Uterus (tissue), 4 donors: ENCODE measurements at places on chromosomes 1 and 21. TPM values are rescaled to one million over a fixed set of nuclear protein-coding genes. Genes with fewer than 3 reads are reported as not detected.

- no peaks in the 10 kb centered on the region for H3K36me3 ChIP-seq
- no peaks in the 10 kb centered on the region for H3K27me3 ChIP-seq
- H3K4me3 ChIP-seq = no peak overlapping the region
- H3K27ac ChIP-seq = no peak overlapping the region
- H3K4me1 ChIP-seq = no peaks in the 10 kb centered on the region
- DNase-seq = no peak
Measured at GRCh38 chr1:86183810-86184209, 27.2 kb upstream of the COL24A1 start.

- no peak for DNase-seq
- H3K27me3 ChIP-seq = no peaks in the 10 kb centered on the region
- H3K36me3 ChIP-seq = no peaks in the 10 kb centered on the region
- H3K4me1 ChIP-seq = no peaks in the 10 kb centered on the region
- H3K4me3 ChIP-seq = no peak overlapping the region
- no peak overlapping the region for H3K27ac ChIP-seq
Measured at GRCh38 chr1:74772945-74773344, 40.0 kb downstream of the TYW3 start.

DNA sequence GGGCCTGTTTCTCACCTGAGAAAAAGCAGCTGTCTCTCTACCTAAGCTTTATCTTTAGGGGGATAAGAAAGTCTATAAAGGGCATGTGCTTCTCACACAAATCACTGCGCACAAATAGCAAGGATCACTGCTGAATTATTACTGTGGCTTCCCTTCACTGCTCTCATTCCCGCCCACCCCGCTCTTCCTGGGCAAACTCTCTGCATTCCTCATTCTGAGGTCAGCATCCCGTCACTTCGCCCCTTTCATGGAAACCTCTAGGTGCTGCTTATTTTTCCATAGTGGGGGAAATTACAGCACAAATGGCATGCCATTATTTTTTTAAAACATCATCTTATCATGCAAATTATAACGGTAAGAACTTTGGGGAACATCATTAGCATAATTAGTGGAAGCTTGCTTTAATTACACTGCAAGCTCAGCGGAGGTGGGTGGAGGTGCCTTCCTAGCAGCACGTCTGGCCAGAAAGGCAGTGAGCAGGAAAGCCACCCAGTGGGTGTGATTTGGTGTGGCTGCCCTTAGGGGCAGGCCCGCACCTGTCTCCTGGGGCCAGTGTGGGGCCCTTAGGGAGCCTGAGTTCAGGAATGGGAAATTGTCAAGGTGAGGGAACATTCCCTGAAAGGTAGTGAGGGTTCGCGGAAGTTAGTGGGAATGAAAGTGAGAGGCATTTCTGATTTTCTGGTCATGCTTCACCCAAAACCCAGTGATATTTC is 105.9 kb downstream of the LAMC2 start:
- no peak overlapping the region for H3K4me3 ChIP-seq
- no peaks in the 10 kb centered on the region for H3K36me3 ChIP-seq
- H3K4me1 ChIP-seq = no peaks in the 10 kb centered on the region

The CELA2B gene
- not detected for total RNA-seq

The ZNF496 gene
- total RNA-seq = 51.7 TPM

The GABPA gene
- 39.5 TPM for total RNA-seq

DNA sequence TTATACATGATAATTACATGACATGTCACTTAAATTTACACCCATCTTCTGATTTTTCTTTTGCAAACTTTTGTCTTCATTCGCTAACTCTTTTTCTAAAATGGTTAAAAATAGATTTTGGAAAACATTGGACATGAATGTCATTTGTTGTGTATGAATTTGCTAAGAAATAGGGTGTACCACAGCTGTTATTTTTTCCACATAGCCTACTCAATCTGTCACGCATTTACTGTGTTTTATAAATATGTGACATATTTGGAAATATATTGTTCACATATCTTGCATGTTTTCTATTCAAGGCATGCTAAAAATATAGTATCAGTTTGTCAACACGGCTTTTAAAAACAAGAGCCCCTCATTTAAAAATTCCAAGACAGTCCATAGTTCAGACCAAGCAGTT is 47.9 kb upstream of the TARBP1 start:
- H3K27ac ChIP-seq = no peak overlapping the region
- no peaks in the 10 kb centered on the region for H3K27me3 ChIP-seq
- no peak overlapping the region for H3K4me3 ChIP-seq
- no peak for DNase-seq
- peaks cover 13% of the 10 kb centered on the region for H3K4me1 ChIP-seq

GRCh38 chr21:36534656-36535055 is 54.7 kb upstream of the CLDN14 start:
- no peaks in the 10 kb centered on the region for H3K27me3 ChIP-seq
- H3K27ac ChIP-seq = no peak overlapping the region
- no peaks in the 10 kb centered on the region for H3K36me3 ChIP-seq

DNA sequence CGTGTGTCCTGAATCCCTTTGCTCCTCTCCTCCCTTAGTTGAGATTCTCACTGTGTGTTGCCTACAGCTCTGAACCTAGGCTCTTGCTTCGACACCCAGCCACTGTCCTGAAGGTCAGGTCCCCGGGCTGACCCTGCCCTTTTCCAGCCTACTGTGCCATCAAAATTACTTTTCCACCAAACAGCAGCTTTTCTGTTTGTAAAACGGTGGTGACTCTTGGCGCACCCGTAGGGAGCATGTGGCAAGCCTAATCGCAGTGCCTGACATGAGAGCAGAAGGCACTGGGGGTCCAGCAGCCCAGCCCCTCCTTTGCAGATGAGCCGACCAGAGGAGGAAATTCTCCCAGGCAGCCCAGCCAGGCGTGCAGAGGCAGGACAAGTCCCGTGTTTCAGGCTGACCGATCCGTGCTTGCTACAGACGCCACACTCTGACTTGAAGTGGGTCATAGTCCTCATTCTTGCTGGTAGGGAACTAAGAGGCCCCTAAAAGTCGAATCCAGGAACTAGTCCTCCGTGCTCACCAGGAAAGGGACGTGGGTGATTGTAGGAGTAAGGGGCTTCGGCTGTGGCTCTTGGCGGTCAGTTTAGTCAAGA is 6.8 kb downstream of the GPR137B start:
- H3K4me3 ChIP-seq = no peak overlapping the region
- H3K27me3 ChIP-seq = no peaks in the 10 kb centered on the region
- no peak for DNase-seq
- no peaks in the 10 kb centered on the region for H3K4me1 ChIP-seq
- H3K27ac ChIP-seq = no peak overlapping the region

The HES5 gene
- 2.8 TPM for total RNA-seq

The LYPD8 gene
- total RNA-seq = not detected

- no peak overlapping the region for H3K27ac ChIP-seq
- no peaks in the 10 kb centered on the region for H3K27me3 ChIP-seq
- DNase-seq = no peak
- no peaks in the 10 kb centered on the region for H3K36me3 ChIP-seq
- H3K4me1 ChIP-seq = peaks cover 5% of the 10 kb centered on the region
Measured at GRCh38 chr1:209208648-209209047, 374.9 kb upstream of the CAMK1G start.

GRCh38 chr1:99707535-99708142 is 58.8 kb downstream of the FRRS1 start:
- H3K4me3 ChIP-seq = no peak overlapping the region
- H3K27ac ChIP-seq = no peak overlapping the region

The BMP8B gene
- total RNA-seq = 1.3 TPM

The PTGFRN gene
- total RNA-seq = 32.4 TPM

The KRTAP20-1 gene
- total RNA-seq = not detected

- no peaks in the 10 kb centered on the region for H3K36me3 ChIP-seq
- no peak for DNase-seq
- H3K27me3 ChIP-seq = no peaks in the 10 kb centered on the region
Measured at GRCh38 chr1:15501208-15502032, 22.6 kb downstream of the CASP9 start.

DNA sequence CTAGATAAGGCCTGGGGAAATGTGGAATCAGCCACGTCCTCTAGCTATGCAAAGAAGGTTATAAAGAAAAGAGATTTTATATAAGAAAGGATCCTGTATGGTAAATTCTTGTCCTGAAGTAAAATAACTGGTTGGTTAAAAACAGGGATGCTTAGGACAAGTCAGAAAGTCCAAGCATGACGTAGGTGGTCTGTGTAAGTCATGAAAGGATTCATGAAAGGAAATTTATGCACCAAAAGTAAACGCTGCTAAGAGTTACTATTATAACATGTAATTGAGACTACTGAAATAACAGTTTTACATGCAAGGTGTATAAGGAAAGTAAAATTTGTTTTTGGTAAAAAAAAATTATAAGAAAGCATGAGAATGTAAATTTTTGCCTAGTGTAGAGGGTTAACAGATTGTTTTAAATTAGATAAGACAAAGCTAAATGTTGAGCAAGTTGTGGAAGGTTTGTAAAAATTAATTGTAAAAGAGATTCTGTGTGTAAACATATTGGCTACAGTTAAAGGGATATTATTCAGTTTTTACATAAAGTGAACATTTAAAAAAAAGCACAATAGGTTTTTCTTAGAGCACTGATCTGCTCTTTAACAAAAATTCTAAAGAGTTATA is 43.9 kb downstream of the PIGK start:
- no peaks in the 10 kb centered on the region for H3K36me3 ChIP-seq
- no peaks in the 10 kb centered on the region for H3K27me3 ChIP-seq
- H3K4me3 ChIP-seq = no peak overlapping the region
- DNase-seq = no peak
- no peak overlapping the region for H3K27ac ChIP-seq

DNA sequence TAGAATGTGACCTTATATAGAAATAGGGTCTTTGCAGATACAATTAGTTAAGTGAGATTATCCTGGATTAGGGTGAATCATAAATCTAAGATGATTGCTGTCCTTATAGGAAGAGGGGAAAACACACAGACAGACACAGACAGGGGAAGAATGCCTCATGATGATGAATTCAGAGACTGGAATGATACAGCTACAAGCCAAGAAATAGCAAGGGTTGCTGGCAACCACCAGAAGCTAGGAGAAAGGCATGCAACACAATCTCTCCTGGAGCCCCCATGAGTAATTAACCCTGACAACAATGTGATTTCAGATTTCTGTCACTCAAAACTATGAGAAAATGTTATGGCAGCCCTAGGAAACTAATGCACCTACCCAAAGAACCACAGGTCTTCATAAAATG is 19.1 kb upstream of the PPIH start:
- no peaks in the 10 kb centered on the region for H3K27me3 ChIP-seq
- no peak overlapping the region for H3K4me3 ChIP-seq
- no peaks in the 10 kb centered on the region for H3K4me1 ChIP-seq

DNA sequence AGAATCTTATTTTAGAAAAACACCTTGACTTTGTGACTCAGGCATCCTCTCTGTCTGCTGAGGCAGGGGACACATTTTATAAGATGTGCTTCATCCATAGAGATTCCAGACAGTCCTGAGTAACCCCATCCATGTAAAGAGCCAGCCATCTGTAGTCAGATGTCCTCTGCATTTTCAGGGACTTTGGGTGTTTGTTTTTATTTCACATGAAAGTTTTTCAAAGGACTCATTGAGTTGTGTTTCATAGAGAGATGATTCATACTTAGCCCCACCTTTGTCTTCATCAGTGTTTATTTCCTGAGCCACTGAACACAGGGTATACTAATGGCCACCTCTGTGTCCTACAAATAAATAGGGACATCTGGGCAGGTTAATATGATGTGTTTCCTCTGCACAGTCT is 280.4 kb downstream of the CACNA1E start:
- H3K4me3 ChIP-seq = no peak overlapping the region
- H3K27ac ChIP-seq = no peak overlapping the region
- DNase-seq = no peak
- no peaks in the 10 kb centered on the region for H3K27me3 ChIP-seq
- no peaks in the 10 kb centered on the region for H3K4me1 ChIP-seq
